ENCODE measurements at places on chromosomes 5 and 9.

DNA sequence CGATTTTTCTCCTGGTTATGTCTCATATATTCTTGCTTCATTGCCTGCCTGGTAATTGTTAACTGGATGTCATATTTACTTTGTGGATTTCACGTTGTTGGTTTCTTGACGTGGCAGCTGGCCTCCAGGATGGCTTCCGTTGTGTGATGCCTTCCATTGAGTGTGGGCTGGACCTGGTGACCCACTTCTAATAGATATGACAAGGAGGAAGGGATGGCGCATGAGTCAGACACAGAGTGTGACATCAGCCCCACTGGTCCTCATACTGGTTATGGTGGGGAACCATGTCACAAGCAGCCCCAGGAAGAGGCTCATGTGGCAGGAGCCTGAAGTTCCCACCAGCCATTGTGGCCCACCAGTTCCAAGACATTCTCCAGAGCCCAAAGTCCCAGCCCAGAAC lies 6.4 kb upstream of the PAEP start:
- DNase-seq = no peak

DNA sequence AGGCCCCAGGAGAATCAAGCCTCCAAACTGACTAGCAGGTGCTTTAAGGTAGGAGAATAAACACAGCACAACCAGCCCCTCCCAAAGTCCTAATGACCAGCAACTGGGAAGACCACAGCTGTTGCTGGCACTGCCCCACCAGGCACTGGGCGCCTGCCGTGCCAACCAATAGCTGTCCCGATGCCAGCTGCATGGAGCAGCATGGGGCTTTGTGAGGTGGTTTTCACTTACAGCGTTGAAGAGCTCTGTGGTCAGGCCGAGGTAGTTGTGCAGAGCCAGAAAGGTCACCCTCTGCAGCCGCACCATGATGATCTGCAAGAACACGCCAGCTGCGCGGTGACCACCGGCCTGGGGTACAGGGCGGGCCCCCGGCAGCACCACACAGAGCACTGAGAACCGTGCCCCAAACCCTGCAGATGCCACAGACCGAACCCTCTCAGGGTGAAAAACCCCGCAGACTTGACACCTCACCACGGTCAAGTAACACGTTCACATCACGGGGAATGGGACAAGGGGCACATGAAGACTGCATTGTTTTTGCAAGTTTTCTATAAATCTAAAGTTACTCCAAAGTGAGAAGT lies 28.7 kb downstream of the PNPLA7 start:
- DNase-seq = no peak

DNA sequence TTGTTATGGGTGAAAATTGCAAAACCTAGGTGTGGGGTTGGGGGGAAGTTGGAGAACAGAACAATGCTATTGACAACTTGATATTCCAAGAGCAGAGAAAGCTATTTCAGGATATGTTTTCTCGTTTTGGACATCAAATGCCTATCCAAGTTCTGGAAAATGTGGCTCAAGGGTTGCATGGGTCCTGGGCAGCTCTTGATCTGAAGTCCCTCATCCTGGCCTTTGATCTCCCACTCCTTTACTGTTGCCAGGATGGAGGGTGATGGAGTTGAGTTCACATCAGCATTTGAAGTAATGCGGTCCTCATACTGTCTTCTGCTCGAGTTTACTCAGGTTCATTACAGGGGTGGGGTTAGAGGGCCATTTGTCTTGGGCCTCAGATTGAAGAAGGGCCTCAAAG lies 76.9 kb upstream of the RPS23 start:
- DNase-seq = no peak

DNA sequence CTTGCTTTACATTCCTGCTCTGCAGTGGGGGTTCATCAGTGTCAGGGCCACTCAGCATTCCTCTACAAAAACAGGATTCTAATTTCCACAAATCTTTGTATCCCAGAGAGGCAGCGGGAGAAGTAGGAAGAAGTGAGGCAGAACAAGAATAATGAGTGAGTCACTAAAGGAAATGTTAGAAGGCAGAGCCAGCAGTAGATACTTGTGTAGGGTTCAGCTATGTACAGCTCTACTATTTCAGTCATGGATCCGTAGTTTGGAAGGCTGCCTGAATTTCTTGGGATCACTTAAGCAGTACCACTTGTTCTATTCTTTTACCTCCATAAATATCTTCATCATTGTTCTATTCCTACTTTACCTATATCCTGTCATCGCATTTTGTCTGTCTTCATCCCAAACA lies 246.3 kb upstream of the TLE4 start:
- DNase-seq = no peak

DNA sequence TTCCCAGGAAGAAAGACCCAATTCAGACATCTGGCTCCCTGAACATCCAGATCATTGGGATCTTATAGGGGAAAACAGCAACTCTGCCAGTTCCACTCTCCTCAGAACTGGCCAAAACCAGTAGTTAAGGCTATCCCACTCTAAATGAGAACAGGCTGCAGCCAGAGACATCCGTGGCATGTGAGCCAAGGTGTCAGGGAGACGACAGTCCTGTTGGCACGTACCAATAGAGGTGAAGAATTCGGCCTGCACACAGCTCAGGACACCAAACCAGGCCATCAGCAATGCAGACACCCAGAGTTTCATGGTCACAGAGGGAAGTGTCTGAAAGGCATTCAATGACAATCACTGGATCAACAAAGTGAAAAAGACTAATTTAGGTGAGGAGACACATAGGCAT lies 9.3 kb downstream of the P4HA2 start:
- DNase-seq = no peak

- DNase-seq = no peak
Observed at GRCh38 chr5:10578869-10579268, 15.0 kb downstream of the ANKRD33B start.

DNA sequence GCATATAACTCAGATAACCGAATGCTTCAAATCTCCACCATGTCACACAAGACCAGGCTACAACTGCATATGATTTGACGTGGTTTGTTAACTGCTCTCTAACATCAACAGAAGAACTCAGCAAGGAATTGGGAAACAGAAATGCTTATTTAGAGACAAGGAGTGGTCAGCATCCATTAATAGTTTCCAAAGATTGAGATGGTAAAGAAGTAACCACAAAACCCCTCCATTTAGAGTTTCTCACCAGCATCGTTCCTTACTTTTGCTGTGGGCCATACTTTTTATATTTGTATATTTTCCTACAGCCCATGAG lies 25.2 kb downstream of the DPYSL3 start:
- DNase-seq = no peak

- no peak for DNase-seq
Observed at GRCh38 chr9:129677456-129677855, 12.0 kb downstream of the PRRX2 start.

DNA sequence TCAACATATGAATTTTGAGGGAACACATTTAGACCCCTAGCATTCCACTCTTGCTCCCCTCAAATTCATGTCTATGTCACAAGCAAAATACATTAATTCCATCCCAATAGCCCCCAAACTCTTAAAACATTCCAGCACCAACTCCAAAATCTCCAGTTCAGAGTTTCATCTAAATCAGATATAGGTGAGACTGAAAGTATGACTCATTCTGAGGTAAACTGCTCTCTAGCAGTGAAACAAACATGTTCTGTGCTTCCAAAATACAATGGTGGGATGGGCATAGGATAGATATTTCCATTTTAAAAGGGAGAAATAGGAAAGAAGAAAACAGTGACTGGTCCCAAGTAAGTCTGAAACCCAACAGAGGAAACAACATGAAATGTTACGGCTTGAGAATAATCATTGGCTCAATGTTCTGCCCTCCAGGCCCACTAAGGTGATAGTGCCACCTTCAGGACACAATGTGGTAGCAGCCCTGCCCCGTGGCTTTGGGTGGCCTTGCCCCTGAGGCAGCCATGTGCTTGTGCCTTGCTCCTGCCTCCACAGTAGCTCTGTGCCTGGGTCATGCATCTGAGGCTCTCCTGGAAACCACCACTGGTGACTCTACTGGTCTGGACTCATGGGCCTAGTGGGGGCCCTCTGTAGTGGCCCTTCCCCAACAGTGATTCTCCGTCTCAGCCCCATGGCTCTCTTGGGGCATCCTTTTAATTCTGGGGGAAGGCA lies 36.4 kb upstream of the IPPK start:
- DNase-seq = peak; percentile 23

- DNase-seq = no peak
Observed at GRCh38 chr5:171363846-171364245, 23.8 kb upstream of the NPM1 start.

DNA sequence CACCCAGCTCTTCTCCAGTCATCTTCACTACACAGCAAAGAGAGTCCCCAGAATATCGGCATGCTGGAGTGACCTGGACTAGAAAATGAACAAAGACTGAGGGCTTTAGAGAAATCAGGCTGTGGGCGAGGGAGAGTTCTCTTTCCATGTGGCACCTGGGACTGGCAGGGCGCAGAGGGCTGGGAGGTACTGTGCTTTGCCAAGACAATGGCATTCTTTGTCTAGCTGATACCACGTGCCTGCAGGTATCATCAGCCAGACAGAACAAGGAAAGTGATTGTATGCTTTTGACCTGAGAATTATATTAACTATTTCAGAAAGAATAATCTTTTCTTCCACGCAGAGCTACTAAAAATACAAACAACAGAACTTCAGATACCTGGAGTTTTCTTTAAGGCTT lies 30.5 kb downstream of the DDX31 start:
- no peak for DNase-seq
